ENCODE measurements at places on chromosomes 13 and 19.
A peak's percentile ranks its signal among the peaks of the same experiment; 100 is the strongest.

- no peak overlapping the region for H3K4me3 ChIP-seq
- peaks cover 6% of the 10 kb centered on the region for H3K27me3 ChIP-seq
- H3K27ac ChIP-seq, result no peak overlapping the region
- DNase-seq, result no peak
- H3K4me1 ChIP-seq, result peaks cover 2% of the 10 kb centered on the region
Observed at GRCh38 chr19:39335168-39335548, 685 bp downstream of the GMFG start.

DNA sequence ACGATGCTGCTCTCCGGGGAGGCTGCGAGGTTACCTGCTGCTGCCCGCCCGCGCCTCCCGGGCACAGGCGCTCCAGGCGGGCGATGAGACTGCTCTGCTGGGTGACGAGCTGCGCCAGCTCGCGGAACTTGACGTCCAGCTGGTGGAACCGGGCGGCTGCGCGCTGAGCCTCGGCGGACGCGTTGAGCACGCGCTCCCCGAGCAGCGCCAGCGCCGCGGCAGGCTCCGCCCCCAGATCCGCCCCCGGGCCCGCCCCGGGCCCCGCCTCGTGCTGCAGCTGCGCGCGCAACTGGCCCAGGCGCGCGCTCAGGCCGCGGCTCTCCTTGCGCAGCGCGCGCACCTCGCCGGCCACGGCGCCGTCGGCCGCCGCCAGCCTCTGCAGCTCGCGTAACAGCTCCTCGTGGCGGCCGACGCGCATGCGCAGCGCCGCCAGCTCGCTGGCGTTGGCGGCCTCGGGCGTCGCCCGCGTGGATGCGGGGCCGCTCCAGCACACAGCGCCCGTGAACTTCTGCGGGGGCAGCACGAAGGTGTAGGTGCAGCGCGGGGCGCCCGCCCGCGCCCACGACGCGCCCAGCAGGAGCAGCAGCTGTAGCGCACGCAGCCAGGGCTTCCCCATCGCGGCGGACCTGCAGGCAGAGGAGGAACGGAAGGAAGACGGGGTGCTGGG lies 6.4 kb downstream of the ANGPTL6 start:
- H3K4me3 ChIP-seq, result peak overlapping the region; percentile 39
- peaks cover 27% of the 10 kb centered on the region for H3K36me3 ChIP-seq
- H3K27me3 ChIP-seq, result no peaks in the 10 kb centered on the region
- H3K4me1 ChIP-seq, result peaks cover 9% of the 10 kb centered on the region
- H3K27ac ChIP-seq, result no peak overlapping the region

DNA sequence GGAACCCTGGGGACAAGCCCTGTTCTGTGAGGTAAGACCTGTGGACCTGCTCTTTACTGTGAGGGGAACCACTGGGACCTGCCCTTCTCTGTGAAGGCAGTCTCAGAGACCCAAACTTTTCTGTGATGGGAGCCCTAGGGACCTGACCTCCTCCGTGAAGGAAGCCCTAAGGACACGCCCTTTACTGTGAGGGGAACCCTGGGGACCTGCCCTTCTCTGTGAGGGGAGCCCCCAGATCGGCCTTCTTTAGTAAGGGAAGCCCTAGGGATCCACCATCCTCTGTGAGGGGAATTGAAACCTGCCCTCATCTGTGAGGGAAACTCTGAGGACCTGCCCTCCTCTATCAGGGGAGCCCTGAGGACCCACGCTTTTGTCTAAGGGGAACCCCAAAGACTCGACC lies 343.5 kb downstream of the UQCRFS1 start:
- H3K4me1 ChIP-seq, result no peaks in the 10 kb centered on the region
- H3K27ac ChIP-seq, result no peak overlapping the region
- H3K36me3 ChIP-seq, result no peaks in the 10 kb centered on the region
- H3K4me3 ChIP-seq, result no peak overlapping the region
- no peak for DNase-seq

DNA sequence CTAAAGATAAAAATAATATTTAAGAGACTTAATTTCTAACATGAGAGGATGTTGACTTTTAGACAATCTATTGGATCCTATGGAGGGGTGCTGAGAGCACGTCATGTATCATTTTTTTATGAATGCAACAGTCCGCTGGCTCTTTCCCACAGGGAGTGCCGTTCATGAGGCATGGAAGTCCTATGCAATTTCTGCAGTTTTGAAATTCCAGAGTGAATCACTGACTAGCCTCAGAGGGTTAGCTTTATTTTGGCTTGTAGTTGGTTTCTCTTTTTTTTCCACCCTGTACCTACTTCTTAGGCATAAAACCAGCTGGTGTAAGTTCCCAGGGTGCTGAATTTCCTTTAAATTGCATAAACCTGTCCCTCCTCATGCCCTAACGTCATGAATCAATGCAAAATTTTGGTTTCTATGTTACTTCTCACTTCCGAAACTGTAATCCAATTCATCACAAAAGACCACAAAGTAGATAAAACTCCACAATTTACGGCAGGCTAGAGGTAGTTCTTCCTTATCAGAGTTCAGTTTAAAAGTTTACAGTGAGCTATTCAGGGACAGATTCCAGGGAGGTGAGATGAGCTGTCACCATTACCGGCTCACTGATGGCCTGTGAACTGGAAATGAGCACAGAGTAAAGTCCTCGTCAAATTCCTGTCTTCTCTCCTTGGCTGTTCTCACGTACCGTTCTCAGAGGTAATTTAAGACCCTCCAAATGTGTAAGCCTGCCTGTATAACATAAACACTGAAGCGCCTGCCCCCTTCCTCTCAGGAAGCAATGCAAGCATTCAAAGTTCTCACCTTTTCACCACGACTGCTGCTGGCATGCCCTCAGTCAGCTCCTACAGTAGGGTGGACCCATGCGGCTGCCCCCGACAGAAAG lies 216.6 kb upstream of the SLC10A2 start:
- peak overlapping the region; percentile 33 for H3K27ac ChIP-seq
- H3K4me1 ChIP-seq, result peaks cover 2% of the 10 kb centered on the region
- DNase-seq, result peak; percentile 47
- H3K27me3 ChIP-seq, result no peaks in the 10 kb centered on the region
- H3K4me3 ChIP-seq, result no peak overlapping the region

- H3K36me3 ChIP-seq, result peaks cover 17% of the 10 kb centered on the region
- H3K4me3 ChIP-seq, result peak overlapping the region; percentile 48
- DNase-seq, result peak; percentile 33
- H3K27ac ChIP-seq, result no peak overlapping the region
- no peaks in the 10 kb centered on the region for H3K27me3 ChIP-seq
Observed at GRCh38 chr19:36547001-36547732, 19.1 kb upstream of the ZNF260 start.

GRCh38 chr19:51365965-51366388 lies at the start of gene ETFB:
ETFB (minus strand) TSS chr19:51366388; CDS start chr19:51366326, 62 bp downstream.
- H3K36me3 ChIP-seq, result no peaks in the 10 kb centered on the region
- H3K4me3 ChIP-seq, result peak within 1 kb of the TSS; percentile 90
- no peaks in the 10 kb centered on the region for H3K27me3 ChIP-seq
- H3K4me1 ChIP-seq, result peaks cover 35% of the 10 kb centered on the region
- no peak for DNase-seq
- peak within 1 kb of the TSS; percentile 83 for H3K27ac ChIP-seq

DNA sequence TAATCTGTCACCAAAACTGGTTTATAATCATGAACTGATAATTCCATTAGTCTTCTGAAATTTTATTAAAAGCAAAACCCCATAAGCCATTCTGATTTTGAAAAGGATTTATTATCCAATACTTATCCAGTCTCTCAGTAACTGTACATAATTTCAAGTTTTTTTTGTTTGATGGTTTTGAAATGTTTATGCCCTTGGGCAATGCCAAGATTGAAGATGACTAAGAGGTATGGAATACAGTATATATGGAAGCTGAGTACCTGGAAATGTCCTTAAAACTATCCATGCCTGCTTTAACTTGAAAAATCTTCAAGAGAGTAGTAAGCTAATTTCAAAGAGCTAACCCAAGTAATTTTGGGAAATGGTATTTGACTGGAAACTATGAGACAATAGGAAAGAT lies 1.8 kb upstream of the NEK5 start:
- peaks cover 16% of the 10 kb centered on the region for H3K36me3 ChIP-seq
- H3K27me3 ChIP-seq, result no peaks in the 10 kb centered on the region
- DNase-seq, result no peak
- no peak overlapping the region for H3K27ac ChIP-seq
- peaks cover 4% of the 10 kb centered on the region for H3K4me1 ChIP-seq
- H3K4me3 ChIP-seq, result no peak overlapping the region

DNA sequence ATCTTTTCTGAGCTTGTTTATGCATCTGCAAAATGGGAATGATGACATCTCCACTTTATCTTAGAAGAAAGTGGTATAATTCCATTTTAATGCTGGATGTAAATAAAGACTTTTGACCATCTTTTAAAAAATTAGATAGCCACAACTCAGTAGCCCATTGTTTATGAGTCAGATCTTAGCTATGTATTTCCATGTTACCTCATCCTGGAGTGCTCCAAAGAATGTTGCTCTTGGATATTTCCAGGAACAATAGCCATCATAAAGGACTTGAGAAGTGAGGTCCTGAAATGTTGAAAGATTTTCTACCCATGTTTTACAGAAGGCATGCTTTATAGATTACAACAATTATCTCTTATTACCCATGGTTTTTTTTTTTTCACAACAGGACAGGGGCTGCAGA lies 229.3 kb upstream of the EDNRB start:
- H3K4me1 ChIP-seq, result no peaks in the 10 kb centered on the region
- DNase-seq, result peak; percentile 25
- peak overlapping the region; percentile 69 for H3K27ac ChIP-seq
- H3K36me3 ChIP-seq, result no peaks in the 10 kb centered on the region
- no peaks in the 10 kb centered on the region for H3K27me3 ChIP-seq

DNA sequence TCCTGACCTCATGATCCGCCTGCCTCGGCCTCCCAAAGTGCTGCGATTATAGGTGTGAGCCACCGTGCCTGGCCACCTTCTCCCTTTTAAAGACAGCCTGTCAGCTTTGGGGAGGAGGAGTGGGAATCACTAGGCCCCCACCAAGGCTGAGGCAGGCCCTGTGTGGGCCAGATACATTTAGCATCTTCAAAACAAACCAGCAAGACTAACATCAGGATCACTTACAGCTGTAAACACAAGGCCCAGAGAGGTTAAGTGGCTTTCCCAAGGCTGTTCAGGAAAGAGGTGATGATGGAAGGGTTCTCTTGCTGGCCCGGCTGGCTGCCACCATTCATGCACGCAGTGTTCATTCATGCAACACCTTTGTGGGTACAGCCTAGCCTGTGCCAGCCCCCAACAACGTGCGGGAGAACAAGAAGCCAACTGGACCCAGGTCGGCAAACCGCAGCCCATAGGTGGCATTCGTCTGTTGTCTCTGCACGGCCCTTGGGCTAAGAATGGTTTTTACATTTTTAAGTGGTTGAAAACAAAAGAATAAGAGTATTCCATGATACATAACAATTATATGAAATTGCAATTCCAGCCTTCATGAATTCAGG lies 23.0 kb downstream of the IER2 start:
- DNase-seq, result no peak
- no peak overlapping the region for H3K27ac ChIP-seq
- peaks cover 29% of the 10 kb centered on the region for H3K4me1 ChIP-seq
- H3K36me3 ChIP-seq, result no peaks in the 10 kb centered on the region
- H3K4me3 ChIP-seq, result no peak overlapping the region

DNA sequence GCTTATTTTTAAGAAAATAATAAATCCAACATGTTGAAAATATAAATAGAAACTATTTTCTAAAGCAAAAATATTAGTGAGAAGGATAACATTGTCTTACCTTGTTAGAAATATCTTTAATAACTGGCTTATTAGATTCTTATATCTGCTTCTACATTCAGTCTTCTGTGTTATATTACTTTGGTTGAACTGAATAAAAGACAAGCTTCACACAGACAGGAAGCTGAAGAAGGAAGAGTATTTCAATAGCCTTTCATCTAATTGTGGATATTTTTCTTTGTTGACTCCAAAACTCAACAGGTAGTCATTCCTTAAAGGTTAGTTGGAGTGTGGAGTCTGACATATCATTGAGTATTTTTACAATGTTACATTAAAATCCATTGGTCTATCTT lies 10.9 kb downstream of the SETDB2 start:
- no peak for DNase-seq
- H3K27ac ChIP-seq, result no peak overlapping the region
- no peaks in the 10 kb centered on the region for H3K36me3 ChIP-seq
- no peaks in the 10 kb centered on the region for H3K27me3 ChIP-seq
- no peaks in the 10 kb centered on the region for H3K4me1 ChIP-seq
- H3K4me3 ChIP-seq, result no peak overlapping the region

DNA sequence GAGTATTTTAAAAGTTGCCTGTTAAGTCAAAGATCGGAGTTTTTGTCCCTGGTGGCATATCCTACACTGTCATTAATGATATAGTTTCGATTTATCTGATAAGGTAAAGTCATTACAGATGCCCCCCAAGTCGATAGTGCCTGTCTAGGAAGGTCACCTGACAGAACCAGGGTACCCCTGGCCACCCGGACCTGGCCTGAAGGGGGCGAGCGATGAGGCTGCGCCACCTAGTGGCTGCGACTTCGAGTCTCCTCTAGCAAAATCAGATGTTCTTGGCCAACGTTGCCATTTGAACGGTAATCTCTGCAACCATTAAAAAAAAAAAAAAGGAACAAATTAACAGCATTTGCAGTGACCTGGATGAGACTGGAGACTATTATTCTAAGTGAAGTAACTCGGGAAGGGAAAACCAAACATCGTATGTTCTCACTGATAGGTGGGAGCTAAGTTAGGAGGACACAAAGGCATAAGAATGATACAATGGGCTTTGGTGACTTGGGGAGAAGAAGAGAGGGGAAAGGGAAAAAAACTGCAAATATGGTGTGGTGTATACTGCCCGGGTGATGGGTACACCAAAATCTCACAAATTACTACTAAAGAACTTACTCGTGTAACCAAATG lies 565.1 kb downstream of the LIG4 start:
- no peaks in the 10 kb centered on the region for H3K4me1 ChIP-seq
- H3K36me3 ChIP-seq, result no peaks in the 10 kb centered on the region
- H3K27ac ChIP-seq, result no peak overlapping the region
- DNase-seq, result peak; percentile 68
- no peaks in the 10 kb centered on the region for H3K27me3 ChIP-seq

DNA sequence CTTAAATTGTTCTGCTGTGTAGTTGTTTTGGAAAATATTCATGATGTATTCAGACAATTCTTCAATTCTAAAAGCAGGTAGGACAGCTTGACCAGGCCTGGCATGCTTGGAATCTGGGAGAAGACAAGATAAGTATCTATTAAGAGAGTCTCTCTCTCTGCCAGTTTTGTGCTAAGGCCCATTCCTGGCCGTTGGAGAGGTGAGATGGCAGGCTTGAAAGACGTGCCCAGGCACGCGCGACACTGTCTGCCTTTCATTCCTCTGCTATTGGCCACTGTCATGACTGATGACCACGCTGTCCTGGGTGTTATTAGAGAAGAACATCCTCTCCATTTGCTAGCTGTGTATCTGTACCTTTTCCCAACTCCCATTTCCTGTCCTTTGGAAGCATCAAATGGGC lies 90.3 kb downstream of the LHFPL6 start:
- no peak overlapping the region for H3K4me3 ChIP-seq
- H3K36me3 ChIP-seq, result no peaks in the 10 kb centered on the region
- H3K4me1 ChIP-seq, result peaks cover 3% of the 10 kb centered on the region
- DNase-seq, result no peak
- H3K27me3 ChIP-seq, result no peaks in the 10 kb centered on the region
- H3K27ac ChIP-seq, result no peak overlapping the region

GRCh38 chr19:12603714-12604113 lies 6.9 kb downstream of the ZNF490 start:
- no peaks in the 10 kb centered on the region for H3K4me1 ChIP-seq
- DNase-seq, result no peak
- no peaks in the 10 kb centered on the region for H3K27me3 ChIP-seq
- no peak overlapping the region for H3K27ac ChIP-seq
- H3K4me3 ChIP-seq, result no peak overlapping the region

All from mesenchymal stem cell (in vitro differentiated cells and primary cell).